ENCODE measurements at places on chromosomes 5 and 9. TPM values are rescaled to one million over a fixed set of nuclear protein-coding genes. Genes with fewer than 3 reads are reported as not detected.
A peak's percentile ranks its signal among the peaks of the same experiment; 100 is the strongest.

- DNase-seq: no peak
Observed at GRCh38 chr9:81649475-81650240, 39.7 kb downstream of the TLE1 start.

- no peak for DNase-seq
Observed at GRCh38 chr5:7884491-7885267, 15.7 kb downstream of the MTRR start.

- no peak for DNase-seq
Observed at GRCh38 chr5:173969167-173970049, 19.6 kb upstream of the C5orf47 start.

DNA sequence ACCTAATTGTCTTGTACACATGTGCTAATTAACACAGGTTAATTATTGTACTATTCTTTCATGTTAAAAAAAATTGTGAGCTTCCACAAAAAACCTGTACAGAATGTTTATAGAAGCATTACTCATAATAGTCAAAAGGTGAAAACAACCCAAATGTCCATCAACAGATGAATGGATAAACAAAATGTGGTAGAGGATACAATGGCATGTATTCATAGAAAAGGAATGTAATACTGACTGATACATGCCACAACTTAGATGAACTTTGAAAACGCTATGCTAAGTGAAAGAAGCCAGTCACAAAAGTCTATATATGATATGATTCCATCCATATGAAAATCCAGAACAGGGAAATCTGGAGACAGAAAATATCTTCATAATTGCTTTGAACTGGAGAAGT is 25.6 kb downstream of the RRAGA start:
- DNase-seq: no peak

GRCh38 chr9:78292716-78293497 is 4.0 kb upstream of the PSAT1 start:
- DNase-seq: no peak

DNA sequence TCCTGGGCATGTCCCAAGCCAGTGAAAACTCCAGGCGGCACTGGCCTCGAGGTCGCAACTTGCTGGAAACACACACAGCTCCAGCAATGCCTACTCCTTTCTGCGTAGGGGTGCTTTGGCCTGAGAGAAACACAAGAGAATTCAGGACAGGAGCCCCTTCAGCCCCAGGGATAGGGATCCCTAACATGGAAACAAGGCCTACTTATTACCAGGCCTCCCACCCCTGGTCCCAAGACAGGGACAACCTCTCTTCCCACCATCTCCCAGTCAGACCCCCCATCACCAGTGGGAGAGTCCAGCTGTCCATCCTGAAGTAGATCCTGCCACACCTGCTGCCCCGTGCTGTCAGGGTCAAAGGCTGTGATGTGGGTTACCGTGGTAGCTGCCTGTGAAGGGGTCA is 7.8 kb downstream of the CREB3 start:
- DNase-seq: no peak

- DNase-seq: no peak
Observed at GRCh38 chr5:10505517-10506095, 58.3 kb upstream of the ANKRD33B start.

GRCh38 chr5:172059661-172060100 is 53.2 kb upstream of the FBXW11 start:
- DNase-seq: no peak

- DNase-seq: no peak
Observed at GRCh38 chr5:170319301-170319700, 21.7 kb upstream of the LCP2 start.

GRCh38 chr9:134647359-134648080 is 5.9 kb downstream of the COL5A1 start:
- no peak for DNase-seq

DNA sequence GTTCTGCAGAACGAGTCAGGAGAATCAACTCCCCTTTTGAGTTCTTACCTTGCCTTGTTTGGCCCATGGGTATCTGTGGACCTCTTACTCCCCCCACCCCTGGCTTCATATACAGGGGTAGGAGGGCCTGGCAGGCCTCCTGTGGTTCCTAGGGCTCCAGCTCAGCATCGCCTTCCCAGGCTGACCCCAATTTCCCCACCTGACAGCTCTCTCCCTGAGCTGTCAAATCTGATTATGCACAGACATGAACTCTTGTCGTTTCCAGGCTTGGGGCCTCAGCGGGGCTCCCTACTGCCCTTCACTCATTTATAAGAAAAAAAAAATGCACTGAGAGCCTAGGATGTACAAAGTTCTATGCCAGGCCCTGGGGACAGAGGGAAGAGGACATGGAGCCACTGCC is 67.9 kb downstream of the PTPN3 start:
- no peak for DNase-seq

DNA sequence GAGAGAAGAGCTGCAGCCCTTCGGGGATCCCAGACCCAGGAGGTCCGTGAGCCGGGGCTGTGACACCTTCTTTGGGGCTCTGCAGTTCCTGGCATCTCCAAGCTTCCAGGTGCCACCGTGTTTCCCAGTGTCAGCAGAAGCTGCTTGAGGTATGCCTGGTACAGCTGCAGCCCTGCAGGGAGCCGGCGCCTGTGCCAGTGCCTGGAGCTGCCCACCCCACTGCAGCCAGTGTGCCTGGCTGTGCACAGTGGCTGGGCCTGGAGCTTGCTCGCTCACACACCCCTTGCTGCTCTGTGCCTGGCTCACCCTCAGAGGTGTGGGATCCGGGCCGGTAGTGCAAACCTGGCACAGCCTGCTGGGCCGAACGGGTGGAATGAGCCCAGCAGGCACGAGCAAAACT is 65.5 kb downstream of the NACC2 start:
- no peak for DNase-seq

GRCh38 chr5:157817928-157818327 is 41.0 kb downstream of the CLINT1 start:
- no peak for DNase-seq

DNA sequence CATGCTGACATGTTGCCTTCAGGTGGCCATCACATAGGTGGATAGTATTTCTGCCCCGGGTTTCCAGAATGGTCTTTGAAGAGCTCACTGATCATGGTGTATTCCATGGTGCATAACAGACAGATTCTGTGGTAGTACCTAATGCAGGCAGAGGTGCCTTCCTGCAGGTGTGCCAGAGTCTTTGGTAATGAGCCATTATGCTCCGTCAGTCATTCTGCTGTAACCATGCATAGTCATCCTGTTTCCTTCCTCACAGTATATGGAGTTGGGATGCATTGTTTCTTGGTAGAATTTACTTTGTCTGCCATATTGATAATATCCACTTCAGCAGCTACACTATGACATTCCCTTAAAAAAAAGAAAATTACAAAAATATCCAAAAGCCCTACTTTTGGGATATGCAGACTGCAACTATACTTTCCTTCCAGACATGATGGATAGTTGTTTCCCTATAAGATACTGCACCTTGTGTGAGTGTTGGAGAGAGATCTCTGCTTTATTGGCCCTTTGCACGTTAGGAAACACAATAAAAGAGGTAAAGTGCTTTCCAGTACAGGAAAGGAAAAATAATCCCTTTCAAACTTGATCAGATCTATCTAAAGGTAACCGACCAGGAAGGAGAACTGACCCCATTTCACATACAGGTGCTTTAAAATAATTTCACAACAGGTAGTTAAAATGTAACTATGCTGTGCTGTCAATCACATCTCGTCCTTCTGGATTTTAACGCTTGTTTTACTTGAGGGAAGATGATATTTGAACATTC is 537.5 kb upstream of the WWC1 start:
- no peak for DNase-seq

- DNase-seq: no peak
Observed at GRCh38 chr5:4882186-4882585, 257.9 kb upstream of the ADAMTS16 start.

DNA sequence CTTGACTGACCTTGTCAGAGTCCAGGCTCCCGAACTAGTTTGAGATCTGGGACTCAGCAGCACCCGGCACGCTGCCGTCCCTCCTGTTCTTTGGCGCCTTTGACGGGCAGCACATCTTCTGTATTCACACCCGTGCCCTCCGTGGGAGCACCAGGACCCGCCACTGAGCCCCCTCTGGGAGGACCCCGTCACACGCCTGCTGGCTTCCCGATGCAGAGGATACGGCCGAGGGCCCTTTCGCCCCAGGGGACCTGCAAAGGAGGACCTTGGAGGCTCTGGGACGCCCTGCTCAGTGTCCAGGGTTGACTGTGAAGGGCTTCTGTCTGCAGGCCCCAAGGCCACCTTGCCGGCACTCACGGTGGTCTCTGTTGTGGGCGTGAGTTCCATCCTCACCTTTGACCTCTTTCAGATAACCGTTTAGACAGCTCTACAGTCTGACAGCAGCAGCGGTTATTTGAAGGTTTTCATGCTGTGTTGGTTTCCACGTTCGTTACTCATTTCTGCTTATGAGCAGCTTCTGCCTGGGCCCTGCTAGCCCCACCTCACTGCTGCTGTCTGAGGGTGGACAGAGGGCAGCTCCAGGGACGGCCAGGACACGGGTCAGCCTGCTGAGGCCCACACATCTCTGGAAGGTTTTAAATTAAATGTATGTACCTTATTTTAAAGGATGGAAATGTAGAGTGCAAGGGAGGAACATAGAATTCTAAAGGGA is 12.6 kb upstream of the EXOC3 start:
- DNase-seq: no peak

GRCh38 chr5:151231359-151231758 is 7.5 kb upstream of the CCDC69 start:
- DNase-seq: no peak

DNA sequence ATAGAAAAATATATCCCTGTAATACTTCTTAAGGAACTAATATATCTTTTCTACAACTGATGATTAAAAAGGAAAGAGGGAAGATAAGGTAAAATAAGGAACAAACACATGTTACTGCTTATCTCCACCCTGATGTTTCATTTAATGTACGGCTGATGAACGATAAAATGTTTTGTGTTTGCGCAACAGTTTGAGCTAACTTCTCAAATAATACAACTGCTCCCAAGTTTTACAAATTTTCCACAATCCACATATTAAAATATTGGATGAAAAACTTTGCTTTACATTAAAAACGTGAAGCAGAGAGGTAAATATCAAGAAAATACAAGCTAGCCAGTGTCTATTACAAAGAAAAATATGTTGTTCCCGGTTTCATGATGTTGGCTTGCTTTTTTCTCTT is 21.0 kb upstream of the CSNK1G3 start:
- no peak for DNase-seq

GRCh38 chr5:32765266-32765665 is 54.1 kb downstream of the NPR3 start:
- DNase-seq: no peak

DNA sequence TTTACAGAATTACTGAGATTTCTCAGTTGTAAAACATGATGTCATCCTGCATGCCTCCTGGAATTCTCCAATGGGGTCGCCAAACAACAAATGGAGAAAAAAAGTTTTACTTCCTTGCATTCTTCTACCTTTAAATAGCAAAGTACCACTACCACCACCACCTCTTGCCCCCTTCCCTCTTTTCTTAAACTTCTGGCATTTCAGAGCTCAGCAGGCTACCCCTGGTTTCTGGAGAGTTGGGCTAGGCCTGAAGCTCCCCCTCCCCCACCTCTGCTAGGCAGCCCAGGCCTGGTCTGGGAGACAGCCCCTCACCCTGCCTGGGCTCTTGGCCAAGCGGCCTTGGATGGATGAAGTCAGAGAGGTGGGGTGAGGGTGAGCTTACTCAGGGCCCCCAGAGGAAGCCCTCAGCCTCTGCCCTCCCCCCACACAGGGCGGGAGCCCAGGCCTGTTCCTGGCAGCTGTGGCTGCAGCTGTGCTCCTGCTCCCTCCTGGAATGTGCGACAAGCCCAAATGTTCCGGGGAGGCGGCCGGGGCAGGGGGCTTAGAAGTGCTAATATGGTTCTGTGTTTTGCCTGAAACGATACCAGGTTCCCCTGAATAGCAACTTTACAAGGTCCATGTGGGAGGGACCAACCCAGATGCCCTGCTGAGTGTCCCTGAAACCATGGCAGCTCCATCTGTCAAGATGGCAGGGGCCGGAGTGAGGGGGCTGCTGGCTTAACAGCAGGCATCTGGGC is 6.0 kb upstream of the CCIN start:
- peak; percentile 81 for DNase-seq

GRCh38 chr9:126497660-126498275 is 116.0 kb upstream of the LMX1B start:
- no peak for DNase-seq

DNA sequence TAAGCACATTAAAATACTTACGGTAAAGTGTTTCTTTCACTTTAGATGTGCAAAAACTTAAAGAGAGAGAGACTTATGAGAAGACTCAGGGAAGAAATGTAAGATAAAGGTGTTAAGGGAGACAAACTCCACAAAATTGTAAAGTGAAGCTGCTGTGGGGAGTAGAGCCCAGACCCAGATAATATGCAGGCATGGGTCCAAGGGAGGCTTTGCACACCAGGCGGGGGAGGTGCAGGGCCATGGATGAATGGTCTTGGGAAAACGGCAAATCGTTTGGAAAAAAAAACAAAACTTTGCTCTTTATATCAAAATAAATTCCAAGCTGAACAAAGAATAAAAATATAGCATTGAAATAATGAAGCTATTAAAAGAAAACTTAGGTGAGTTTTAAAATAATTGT is 9.1 kb downstream of the SYK start:
- no peak for DNase-seq

DNA sequence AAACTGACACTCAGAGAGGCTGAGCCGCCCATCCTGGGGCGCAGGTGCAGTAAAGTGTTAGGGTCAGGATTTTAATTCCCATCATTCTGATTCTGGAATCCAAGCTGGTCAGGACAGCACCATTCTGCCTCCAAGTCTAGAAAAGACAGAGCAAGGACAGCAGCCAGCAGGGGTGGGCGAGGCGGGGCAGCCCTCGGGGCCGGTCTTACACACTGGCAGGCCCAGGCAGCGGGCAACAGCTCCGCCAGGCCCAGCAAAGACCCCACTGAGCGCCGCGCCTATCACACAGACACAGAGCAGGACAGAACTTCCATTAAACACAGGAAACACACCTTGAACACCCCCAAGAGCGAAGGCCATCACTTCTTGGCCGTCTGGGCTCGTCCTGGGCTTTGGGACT is 66.5 kb upstream of the RXRA start:
- DNase-seq: no peak

DNA sequence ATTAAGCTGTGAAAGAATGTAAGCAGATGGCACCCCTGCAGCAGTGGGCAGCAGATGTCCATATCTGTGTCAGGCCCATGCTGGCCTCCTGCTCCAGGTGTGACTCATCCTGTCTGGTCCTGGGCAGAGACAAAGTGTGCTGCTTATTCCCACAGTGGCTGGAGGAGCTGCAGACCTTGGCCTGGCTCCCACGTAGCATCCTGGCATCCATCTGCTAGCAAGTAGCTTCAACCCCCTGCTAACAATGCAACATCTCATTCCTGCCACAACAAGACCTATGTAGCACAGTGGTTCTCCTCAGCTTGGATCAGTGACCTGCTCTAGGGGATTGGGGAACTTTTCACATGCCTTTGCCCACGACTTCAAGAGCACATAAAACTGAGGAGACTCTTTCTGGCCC is 126.4 kb upstream of the SLC12A2 start:
- DNase-seq: no peak

The RFESD gene
- polyA plus RNA-seq: 5.9 TPM

The GNAQ gene
- polyA plus RNA-seq: 63.0 TPM

The MRPL41 gene
- 11.7 TPM for polyA plus RNA-seq

The CXCL14 gene
- 29.0 TPM for polyA plus RNA-seq

The TMEFF1 gene
- 4.4 TPM for polyA plus RNA-seq

The SPINK6 gene
- not detected for polyA plus RNA-seq

The TMEM171 gene
- polyA plus RNA-seq: 5.4 TPM

The B4GALT7 gene
- polyA plus RNA-seq: 21.0 TPM

The SLC34A1 gene
- 3.4 TPM for polyA plus RNA-seq

The POC5 gene
- 19.5 TPM for polyA plus RNA-seq

The OTP gene
- polyA plus RNA-seq: not detected

The ECM2 gene
- 103 TPM for polyA plus RNA-seq

The DMRT3 gene
- polyA plus RNA-seq: 1.8 TPM

The RNF14 gene
- polyA plus RNA-seq: 48.6 TPM

The BTNL9 gene
- polyA plus RNA-seq: 10.0 TPM

All from left renal pelvis (tissue), 4 donors.